ENCODE measurements at places on chromosomes 3 and 15.

DNA sequence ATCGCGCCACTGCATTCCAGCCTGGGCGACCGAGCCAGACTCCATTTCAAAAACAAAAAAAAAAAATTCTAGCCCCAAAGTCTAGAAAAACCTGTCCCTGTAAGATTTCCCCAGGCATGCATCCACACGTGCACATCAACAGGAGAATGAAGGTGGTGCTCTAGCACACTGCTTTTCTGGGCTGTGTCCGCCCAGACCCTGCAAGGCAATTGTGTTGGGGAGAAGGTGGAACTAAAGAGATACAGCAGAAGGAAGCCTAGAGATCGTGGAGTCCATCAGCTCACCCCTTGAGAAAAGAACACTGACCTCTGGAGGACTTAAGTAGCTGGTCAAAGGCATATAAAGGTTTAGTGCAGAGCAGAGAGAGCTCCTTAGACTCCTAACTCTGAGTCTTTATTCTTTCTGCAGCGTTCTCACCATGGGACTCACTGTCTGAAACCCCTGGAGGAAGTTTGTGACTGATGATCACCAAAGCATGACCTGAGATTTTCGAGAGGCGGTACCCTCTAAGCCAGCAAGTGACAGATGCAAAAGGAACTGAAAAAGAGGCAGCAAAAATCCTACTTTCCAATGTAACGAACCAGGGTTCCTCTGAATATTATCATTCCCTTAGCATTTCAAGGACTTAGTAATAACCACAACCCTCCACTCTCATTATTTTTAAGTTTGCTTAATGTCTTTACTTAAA lies 179.8 kb downstream of the MEX3B start:
- peak; percentile 49 for DNase-seq

DNA sequence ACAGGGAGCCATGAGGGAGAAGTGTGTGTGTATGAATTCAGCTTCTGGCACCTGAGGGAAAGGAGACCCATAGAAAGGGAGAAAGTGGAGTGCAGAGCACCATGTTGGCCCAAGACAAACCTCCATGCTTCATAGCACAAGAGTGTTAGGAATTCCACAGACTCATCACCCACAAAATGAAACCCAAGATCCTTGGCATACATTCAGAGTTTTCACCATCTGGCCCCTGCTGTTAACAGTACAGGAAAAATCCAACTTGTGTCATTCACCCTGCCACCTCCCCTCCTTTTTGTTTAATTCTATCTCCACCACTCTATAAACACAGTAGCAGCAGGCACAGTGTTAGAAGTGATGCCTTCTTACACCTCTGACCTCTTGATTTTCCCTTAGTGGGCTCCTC lies 60.0 kb upstream of the MNS1 start:
- no peak for DNase-seq

GRCh38 chr15:28078191-28078719 lies 20.9 kb downstream of the OCA2 start:
- DNase-seq: no peak

DNA sequence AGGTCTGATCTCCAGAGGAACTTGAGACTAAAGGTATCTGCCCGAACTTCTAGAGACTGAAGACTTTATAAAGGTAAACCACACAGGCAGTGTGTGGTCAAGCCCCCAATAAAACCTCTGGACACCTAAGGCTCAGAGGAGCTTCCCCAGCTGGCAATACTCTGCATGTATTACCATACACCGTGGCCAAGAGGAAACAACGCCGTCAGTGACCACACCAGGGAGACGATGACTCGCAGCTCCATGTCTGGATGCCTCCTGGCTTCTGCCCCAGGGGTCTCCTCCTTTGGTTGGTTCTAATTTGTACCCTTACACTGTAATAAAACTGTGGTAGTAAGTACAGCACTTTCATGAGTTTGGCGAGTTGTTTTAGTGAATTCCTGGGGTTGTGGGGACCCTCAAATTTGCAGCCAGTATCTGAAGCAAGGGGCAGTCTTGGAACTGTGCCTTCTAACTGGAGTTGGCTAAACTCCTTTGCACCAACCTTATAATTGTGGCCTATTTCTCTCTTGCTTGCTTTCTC lies 32.1 kb upstream of the BCL2L10 start:
- DNase-seq: no peak

DNA sequence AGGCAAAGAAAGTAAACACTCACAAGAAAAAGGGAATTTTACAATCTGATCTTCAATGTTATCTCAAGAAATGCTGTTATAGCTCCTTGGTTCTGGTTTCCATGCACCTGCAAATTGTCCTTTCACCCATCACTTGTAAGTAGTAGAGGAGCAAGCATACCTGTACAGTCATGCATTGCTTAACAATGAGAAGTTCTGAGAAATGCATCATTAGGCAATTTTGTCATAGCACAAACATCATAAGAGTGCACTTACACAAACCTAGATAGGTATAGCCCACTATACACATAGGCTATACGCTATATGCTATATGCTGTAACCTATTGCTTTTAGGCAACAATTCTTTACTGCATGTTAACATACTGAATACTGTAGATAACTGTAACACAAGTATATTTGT lies 672.3 kb downstream of the FHIT start:
- DNase-seq: no peak
